ENCODE measurements at places on chromosomes 16 and 17.

- DNase-seq: peak; percentile 64
These were observed 1.0 kb upstream of the HEXIM2 start for GRCh38 chr17:45160447-45161287.

- DNase-seq: no peak
These were observed at the start of gene EME2 for GRCh38 chr16:1772362-1772907. Gene EME2 (plus strand): TSS chr16:1772810. CDS start chr16:1773228, 418 bp downstream.

DNA sequence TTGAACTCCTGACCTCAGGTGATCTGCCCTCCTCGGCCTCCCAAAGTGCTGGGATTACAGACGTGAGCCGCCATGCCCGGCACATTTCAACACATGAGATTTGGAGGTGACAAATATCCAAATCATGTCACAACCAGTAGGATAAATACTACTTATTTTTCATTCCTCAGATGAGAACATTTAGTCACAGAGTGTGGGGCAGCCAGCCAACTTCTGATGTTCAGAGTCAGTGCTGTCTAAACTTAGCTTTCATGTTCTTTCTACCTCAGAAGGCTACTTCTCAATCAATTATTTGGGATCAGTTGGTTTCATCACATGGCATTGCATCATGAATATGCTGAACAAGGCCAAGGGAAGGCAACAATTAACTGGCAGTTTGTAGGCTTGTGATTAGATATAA is 134.5 kb downstream of the CDH13 start:
- no peak for DNase-seq

DNA sequence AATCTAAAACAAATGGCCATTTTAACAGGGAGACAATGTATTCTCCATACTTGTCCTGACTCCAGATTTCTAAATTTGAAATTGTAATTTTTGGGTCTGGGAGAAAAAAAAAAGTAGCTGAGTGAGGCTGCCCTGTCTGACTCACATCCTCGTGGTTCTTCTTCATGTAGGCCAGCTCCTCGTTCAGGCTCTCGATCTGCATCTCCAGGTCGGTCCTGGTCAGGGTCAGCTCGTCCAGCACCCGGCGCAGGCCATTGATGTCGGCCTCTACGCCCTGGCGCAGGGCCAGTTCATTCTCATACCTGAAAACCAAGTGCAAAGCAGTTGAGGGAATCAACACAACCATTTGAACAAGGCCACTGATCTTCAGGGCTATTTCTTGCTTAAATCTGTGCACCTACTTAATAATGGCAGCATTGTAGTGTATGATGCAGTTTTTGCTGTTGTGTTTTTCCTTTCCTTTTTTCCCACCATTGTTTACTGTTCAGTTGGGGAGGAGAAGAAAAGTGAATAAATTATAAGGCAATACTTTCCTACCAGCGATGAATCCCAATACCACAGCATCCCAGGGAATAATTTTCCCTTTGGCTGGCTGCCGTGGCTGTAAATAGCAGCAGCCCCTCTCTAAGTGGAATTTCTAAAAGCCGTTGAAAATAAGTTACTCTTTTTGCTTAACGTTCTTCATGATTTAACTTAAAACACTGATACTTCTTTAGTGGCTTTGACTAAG is 2.2 kb downstream of the KRT12 start:
- DNase-seq: no peak

DNA sequence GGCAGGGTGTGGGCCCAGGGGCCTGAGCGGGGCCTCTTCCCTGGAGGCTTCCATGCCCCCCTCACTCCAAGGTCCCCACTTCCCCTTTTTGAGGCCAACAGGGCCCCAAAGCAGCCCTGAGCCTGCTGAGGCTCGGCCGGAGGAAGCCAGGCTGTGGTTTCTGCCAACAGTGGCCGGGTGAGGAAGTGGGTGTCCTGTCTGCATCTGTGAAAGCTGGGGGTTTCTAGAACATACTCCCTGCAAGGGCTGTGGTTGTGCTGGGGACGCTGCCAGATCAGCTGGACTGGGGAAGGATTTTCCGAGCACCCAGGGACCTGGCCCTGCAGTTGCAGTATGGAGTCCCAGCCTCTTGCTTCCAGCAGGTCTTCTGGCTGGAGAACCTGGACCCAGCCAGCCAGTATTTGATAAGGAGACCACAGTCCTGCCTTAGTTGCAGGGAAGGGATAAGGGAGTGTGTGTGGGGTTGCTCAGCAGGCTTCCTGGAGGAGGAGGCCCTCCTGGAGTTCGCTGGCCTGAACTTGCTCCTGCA is 15.7 kb downstream of the ADCY7 start:
- peak; percentile 88 for DNase-seq

- DNase-seq: no peak
These were observed 1.6 kb downstream of the BAHCC1 start for GRCh38 chr17:81396722-81397313.

DNA sequence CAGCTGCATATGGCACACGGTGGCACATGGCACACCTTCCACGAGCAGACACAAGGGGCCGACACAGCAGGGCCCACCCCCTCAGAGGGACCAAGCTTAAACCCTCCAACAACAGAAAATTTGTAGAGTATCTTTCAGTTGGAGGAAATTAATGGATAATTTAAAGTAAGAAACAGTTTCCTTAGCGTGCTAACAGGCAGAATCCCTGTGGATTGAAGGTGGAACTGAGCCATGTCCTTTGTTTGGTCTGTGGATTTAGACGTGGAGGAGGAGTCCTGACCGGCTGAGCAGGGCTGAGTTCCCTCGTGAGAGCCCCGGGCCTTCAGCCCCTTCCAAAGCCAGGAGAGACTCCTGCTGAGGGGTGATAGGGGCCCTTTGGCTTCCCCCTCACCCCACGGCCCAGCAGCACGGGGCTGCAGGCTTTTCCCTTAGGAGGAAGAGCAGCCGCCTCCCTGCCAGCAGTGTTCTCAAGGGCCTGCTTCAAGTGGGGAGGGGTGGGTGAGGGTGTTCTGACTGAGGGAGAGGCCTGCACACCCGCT is 1.4 kb upstream of the CYB561 start:
- no peak for DNase-seq

- no peak for DNase-seq
These were observed 20.7 kb upstream of the LGALS9 start for GRCh38 chr17:27610304-27610677.

DNA sequence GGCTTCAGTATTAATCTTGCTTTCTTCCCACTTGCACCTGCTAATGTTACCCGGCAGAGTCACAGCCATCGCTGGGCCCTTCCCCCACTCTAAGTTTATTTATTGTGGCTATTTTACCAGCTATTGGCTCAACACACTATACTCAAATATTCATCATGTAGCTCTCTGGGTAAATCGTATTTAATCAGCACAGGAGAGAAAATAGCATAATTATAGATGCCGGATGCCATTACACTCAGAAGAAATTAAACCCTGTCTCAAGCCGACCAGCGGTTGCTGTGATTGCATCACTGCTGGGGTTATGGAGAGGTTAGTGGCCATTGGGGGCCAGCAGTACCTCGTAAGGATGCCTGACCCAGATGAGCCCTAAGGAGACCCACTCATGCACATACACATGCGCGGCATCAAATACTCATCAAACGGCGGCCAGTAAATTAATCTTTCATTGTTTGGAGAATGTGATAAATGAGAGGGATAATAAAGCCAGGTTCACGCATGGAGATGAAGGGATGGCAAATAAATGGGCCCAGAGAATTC is 269.5 kb upstream of the ZFHX3 start:
- no peak for DNase-seq

- no peak for DNase-seq
These were observed 11.0 kb upstream of the BBS2 start for GRCh38 chr16:56530872-56531271.

- DNase-seq: no peak
These were observed 1095.4 kb upstream of the EEF2KMT start for GRCh38 chr16:6192984-6193383.

DNA sequence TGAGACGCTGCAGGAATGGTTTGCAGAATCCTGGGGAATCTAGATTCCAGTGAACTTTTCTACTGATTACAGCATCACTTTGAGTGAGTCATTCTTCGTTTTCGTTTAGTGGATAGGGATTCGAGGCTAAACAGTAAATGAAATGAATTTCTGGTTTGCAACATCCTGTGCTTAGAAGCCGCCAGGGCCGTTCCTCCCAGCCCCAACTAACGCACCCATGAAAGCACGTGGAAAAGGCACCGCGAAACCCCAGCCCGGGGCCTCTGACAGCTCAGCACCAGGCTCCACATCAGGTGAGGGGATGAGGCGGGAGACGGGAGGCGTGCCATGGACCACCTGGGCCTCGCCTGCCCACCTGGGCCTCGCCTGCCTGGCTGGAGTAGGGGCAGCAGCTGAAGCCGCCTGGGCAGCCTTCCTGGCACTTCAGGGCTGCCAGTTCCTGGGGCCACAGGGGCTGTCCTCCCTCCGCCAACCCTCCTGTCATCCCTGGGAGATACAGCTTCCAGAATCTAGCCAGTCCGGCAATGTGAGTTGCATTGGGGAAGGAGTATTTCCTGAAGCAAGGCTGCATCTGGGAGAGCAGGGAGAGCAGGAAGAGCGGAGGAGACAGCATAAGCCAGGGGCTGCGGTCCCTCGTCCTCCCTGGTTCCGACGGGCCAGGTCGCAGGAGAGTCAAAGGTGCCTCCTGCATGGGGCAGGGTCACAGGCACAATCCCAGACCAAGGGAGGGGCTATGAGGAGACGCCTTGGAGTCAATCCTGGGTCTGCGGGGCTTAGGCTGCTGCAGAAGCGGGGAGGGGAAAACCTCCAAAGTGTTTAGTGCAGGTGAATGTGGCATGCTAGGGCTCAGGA is 78.4 kb downstream of the RPH3AL start:
- no peak for DNase-seq
